ENCODE measurements at places on chromosomes 11 and 22. TPM values are rescaled to one million over a fixed set of nuclear protein-coding genes. Genes with fewer than 3 reads are reported as not detected.

The AIFM3 gene
- total RNA-seq: 0.92 TPM

The CBLIF gene
- total RNA-seq: not detected

GRCh38 chr11:134033696-134034491 lies 35.0 kb upstream of the JAM3 start:
- peak; percentile 97 for DNase-seq
- peak overlapping the region; percentile 93 for H3K27ac ChIP-seq
- H3K4me1 ChIP-seq: peaks cover 45% of the 10 kb centered on the region
- H3K36me3 ChIP-seq: no peaks in the 10 kb centered on the region
- peak overlapping the region; percentile 39 for H3K4me3 ChIP-seq
- H3K27me3 ChIP-seq: no peaks in the 10 kb centered on the region

- H3K4me3 ChIP-seq: no peak overlapping the region
- H3K27me3 ChIP-seq: no peaks in the 10 kb centered on the region
- no peak overlapping the region for H3K27ac ChIP-seq
- DNase-seq: no peak
- no peaks in the 10 kb centered on the region for H3K36me3 ChIP-seq
Observed at GRCh38 chr11:70175236-70175698, 27.8 kb upstream of the FADD start.

DNA sequence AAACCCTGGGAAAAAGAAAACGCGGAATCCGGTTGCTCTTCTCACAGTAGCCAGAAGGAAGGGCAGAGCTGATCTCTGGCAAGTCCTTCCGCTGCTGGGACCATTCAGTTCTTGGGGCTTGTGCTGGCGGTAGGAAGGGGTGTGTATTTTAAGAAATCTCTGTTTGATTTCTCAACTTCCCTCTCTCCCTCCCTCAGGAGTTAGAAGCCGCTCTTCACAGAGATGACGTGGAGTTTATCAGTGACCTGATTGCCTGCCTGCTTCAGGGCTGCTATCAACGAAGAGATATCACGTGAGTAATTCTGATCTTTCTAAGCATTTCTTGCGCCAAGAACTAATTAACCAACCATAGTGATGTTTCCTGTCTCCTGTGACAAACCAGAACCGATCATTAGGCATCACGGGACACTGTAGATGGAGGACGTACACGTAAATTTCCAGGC lies 85.9 kb upstream of the SLC25A18 start:
- H3K27me3 ChIP-seq: no peaks in the 10 kb centered on the region
- peak overlapping the region; percentile 35 for H3K4me3 ChIP-seq
- H3K4me1 ChIP-seq: peaks cover 4% of the 10 kb centered on the region
- H3K27ac ChIP-seq: no peak overlapping the region
- H3K36me3 ChIP-seq: no peaks in the 10 kb centered on the region

All from esophagus muscularis mucosa (tissue), 4 donors.